ENCODE measurements at places on chromosomes 11 and 22.

GRCh38 chr11:3091081-3091845 is 34.0 kb upstream of the CARS1 start:
- no peak for DNase-seq

GRCh38 chr11:71131861-71132260 is 120.5 kb downstream of the SHANK2 start:
- no peak for DNase-seq

DNA sequence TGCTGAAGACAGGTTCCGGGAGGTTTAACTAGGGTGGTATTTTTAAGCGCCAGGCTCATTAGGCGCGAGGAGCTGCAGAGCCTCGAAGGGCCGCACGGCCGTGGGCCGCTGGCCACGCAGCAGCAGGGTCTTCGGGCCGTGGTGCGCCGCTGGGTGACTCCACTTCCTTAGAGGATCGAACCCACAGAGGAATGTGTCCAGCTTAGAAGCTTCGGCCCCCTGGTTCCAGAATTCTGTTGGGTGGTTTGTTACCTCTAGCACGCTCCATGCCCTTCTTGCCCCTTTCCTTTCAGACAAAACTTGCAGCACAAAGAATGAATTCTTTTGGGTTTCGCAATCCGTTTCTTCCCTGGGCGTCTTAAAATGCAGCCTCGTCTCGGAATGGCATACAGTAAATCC is 773 bp upstream of the PATL1 start:
- DNase-seq: peak; percentile 58

DNA sequence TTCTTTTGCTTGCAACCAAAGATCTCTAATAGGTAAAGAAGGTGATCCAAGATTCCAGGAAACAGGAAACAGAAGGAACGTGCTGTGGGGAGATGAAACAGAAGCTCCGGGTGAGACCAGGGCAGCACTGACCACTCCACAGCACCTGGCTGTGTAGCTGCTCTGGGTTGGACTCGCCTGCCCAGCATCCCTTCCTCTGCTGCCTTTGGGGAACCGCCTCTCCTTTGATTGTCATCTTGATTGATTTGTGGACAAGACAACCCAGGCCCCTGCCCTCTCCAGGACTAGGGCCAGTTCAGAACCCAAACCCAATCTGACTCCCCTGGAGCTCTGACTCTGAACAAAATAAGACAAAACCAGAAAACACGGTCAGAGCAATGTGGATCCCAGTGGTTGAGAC is 14.7 kb upstream of the APOBEC3A start:
- DNase-seq: no peak

GRCh38 chr22:41048791-41049717 is 43.3 kb upstream of the EP300 start:
- peak; percentile 67 for DNase-seq

DNA sequence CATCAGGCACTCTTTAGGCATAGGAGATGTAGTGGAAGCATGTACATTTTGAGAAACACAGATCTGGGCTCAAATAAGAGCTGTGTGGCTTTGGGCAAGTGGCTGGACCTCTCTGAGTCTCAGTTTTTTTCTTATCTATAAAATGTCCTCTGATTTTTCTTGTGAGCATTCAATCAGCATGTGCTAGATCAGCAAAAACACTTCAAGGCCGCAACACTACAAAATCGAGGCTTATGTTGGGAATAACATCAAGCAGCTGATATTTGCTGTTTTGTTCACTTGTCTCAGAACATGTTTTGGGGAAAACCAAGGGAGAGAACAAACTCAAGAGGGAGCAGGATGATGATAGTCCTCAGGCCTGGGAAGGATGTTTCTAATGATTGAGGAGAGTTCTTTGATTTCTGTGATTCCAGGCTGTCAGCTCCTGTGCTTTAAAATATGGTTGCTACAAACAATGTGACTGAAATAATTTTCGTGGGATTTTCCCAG is at the start of gene OR4X1:
Gene OR4X1, plus strand, starts transcription at position 439 of the 489 bp plus-strand sequence. Its CDS starts 0 bp downstream, at position 439.
- no peak for DNase-seq

- DNase-seq: no peak
Observed at GRCh38 chr11:111762981-111763643, 3.1 kb downstream of the PPP2R1B start.

DNA sequence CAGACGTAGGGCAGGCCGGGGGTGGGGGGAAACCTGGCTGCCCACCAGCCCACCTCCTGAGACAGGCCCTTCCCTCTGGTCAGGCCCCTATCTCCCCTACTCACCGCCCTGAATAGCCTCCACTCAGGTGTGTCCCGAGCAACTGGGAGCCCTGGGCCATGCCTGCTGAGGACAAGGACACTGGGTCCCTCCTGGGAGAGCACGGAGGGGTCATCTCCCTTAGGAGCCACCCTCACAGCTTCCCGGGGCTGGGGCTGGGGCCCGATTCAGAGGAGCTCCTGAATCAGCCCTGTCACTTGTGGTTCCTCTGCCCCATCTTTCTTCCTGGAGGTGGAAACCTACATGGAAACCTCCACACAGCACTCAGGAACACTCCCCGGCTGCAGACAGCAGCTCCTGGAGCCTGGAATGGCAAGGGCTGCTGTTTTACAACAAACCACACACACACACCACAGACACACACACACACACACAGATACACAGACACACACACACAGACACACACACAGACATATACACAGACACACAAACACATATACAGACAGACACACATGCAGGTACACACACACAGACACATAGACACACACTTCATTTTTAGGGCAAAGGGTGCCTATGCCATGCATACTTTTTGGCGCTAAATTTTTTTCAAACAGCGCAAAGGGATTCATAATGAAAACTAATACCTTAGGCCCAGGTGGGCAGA is 9.6 kb upstream of the EMID1 start:
- no peak for DNase-seq

GRCh38 chr11:60242740-60243239 is at the start of gene MS4A4E:
Gene MS4A4E (minus strand): TSS chr11:60243137. CDS start chr11:60230055, 13,082 bp downstream.
- DNase-seq: no peak

GRCh38 chr22:39422101-39422500 is 22.5 kb downstream of the TAB1 start:
- no peak for DNase-seq

DNA sequence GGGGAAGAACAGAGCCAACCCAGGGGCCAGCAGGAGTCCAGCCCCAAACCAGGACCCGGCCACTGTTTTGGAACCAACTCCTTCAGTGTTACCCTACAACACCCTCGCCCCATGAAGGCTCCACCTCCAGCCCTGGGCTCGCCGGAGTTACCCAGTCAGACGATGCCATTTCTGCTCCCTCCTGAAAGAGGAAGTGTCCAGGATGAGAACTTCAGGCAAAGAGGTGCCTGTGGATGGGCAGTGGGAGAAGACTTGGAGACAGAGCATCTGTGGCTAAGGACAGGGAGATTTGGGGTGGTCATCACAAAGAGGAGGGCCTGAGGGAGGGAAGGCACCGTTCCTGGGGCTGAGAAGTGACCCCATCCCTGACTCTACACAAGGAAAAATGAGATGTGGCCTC is 14.0 kb downstream of the APOBEC3B start:
- DNase-seq: no peak

DNA sequence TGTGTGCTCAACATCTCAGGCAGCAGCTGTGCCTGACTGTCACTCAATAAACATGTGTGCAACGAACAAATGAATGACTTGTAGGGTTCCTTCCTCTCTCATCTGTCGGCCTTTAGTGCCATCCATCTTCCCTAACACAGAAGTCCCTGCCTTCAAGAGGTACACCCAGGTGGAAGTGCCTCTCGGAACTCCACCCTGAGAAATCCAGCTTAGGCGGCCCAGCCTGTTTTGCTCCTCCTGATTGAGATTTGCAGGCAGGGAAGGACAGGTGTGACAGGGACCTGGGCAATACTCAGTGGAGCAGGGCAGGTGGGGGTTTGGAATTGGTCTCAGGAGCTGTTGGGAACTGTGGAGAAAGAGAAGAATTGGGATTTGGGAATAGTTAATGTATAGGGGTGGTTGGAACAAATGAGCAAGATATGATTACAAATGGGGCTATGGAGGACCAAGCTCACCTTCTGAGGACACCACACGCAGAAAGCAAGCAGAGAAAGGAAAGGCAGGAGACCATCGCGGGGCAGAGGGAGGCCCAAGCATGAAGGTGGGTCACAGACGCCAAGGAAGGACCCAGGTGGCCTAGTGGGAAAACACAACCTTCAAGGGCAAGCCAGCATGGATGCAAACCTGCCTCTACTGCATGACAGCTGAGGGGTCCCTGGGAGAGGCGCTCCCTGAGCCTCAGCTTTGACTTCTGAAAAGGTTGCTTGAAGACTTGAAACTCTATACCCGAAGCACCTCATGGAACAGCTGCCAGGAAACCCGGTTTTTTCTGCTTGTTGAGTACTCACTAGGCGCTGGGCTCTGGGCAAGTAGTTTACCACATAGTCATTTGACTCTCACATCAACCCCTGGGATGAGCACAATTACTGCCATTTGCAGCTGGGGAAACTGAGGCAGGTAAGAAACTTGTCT is 40.9 kb upstream of the ANO1 start:
- no peak for DNase-seq

DNA sequence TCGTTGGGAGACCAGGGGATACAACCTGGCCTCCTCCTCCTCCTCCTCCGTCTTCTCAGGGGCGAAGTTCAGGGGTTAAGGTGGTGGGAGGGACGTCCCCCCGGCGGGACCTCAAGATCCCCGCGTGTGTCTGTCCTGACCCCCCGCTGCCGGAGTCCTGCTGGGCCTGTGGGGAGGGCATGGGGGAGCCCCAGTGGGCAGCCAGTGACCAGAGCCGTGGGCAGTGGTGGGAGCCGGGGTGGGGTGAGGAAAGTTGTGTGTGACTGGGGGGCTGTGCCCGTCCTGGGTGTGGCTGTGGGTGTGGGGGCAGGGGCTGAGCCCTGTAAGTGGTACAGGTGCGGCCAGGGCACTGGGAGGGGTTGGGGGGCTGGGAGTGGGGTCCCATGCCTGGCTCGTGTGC is 10.1 kb downstream of the TSPAN4 start:
- DNase-seq: no peak
